Thymus (tissue), 14 donors: ENCODE measurements at places on chromosomes 4 and X. TPM values are rescaled to one million over a fixed set of nuclear protein-coding genes. Genes with fewer than 3 reads are reported as not detected.

DNA sequence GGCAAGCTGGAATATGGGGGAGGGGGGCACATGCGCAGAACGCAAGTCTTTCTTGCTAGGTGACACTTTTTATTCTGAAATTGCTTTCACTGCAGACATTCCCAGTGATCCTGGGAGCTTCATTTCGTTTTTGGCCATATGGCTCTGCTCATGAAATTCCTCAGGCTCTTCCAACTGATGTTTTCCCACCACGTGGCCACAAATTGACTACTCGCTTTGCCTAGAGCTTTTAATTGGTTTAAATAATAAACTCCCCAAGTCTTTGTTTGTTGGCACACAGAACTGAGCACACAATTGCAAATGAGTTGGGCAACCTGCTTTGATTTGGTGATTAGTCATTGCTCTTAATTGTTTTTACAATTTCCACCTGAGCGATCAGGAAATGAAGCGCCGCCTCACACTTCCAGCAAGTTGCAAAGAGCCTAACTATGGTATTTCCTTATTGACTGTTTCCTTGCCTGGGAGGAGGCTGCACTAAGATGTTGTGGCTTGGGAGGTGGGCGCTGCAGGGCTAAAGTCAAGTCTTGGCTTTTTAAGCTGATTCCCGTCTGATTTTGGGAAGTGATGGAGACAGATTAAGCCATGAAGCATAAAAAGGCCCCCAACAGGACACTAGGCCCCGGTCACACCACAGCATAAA, 282.5 kb downstream of the ZIC3 start:
- no peaks in the 10 kb centered on the region for H3K36me3 ChIP-seq
- no peak overlapping the region for H3K27ac ChIP-seq
- H3K4me1 ChIP-seq = no peaks in the 10 kb centered on the region
- no peak for DNase-seq
- no peak overlapping the region for H3K4me3 ChIP-seq
- H3K27me3 ChIP-seq = no peaks in the 10 kb centered on the region

GRCh38 chr4:104989371-104989770, 157.3 kb upstream of the TET2 start:
- no peak overlapping the region for H3K27ac ChIP-seq
- no peak overlapping the region for H3K4me3 ChIP-seq
- DNase-seq = no peak
- H3K36me3 ChIP-seq = no peaks in the 10 kb centered on the region
- no peaks in the 10 kb centered on the region for H3K4me1 ChIP-seq

GRCh38 chrX:94288325-94288724, 614.3 kb downstream of the FAM133A start:
- H3K27me3 ChIP-seq = no peaks in the 10 kb centered on the region
- no peaks in the 10 kb centered on the region for H3K36me3 ChIP-seq
- no peak overlapping the region for H3K4me3 ChIP-seq
- H3K27ac ChIP-seq = no peak overlapping the region
- no peak for DNase-seq
- H3K4me1 ChIP-seq = no peaks in the 10 kb centered on the region

DNA sequence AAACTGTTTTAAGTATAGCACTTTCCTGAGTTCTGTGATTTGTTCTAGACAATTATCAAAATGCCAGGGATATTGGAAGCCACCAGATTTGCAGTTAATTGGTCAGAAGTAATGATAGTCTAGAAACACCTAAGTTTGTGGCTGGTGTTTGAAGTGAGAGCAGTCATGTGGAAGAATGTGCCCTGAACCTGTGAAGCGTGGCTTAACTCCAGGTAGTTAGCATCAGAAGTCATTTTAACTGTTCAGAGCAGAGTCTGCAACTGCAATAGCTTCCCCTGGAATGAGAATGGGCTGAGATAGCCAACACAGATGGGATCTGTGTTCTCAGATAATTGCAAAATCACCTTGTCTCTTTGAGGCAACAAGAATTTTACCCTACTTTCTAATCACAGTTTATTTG, 255.1 kb upstream of the GK2 start:
- H3K27ac ChIP-seq = no peak overlapping the region
- H3K4me3 ChIP-seq = no peak overlapping the region
- no peak for DNase-seq
- no peaks in the 10 kb centered on the region for H3K27me3 ChIP-seq
- H3K4me1 ChIP-seq = peaks cover 3% of the 10 kb centered on the region

DNA sequence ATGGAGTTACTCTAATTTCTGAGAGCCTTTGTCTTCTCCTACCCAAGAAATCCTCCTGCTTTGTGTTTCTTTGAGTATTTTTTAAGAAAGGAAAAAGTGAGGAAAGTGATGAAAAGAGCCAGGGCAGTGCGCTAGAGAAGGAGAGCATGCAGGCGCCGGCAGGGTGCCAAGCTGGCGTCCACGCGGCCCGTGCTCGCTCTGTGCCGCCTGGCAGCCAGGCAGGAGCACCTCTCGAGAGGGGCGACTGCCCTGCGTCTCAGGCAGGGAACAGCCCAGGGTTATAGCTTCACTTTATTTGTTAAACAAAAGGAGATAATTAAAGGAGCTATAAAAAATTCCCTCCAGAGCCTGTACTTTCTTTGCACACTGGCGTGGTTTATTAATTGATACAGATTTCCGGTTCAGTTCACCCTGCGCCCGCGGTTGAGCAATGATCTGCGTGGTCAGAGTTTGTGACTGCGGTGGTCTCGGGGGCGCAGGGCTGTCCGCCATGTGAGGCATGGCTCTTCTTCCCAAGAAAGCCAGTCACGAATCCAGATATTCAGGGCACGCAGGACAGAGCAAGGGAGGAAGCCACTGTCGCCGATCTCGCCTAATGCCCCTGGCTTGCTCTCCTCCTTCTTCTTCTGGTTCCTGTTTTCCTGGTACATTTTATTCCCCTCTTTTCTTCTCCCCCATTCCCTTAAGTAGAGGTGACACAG, 110.8 kb upstream of the PAQR3 start:
- no peaks in the 10 kb centered on the region for H3K36me3 ChIP-seq
- H3K27me3 ChIP-seq = no peaks in the 10 kb centered on the region
- H3K4me3 ChIP-seq = no peak overlapping the region
- no peak for DNase-seq

DNA sequence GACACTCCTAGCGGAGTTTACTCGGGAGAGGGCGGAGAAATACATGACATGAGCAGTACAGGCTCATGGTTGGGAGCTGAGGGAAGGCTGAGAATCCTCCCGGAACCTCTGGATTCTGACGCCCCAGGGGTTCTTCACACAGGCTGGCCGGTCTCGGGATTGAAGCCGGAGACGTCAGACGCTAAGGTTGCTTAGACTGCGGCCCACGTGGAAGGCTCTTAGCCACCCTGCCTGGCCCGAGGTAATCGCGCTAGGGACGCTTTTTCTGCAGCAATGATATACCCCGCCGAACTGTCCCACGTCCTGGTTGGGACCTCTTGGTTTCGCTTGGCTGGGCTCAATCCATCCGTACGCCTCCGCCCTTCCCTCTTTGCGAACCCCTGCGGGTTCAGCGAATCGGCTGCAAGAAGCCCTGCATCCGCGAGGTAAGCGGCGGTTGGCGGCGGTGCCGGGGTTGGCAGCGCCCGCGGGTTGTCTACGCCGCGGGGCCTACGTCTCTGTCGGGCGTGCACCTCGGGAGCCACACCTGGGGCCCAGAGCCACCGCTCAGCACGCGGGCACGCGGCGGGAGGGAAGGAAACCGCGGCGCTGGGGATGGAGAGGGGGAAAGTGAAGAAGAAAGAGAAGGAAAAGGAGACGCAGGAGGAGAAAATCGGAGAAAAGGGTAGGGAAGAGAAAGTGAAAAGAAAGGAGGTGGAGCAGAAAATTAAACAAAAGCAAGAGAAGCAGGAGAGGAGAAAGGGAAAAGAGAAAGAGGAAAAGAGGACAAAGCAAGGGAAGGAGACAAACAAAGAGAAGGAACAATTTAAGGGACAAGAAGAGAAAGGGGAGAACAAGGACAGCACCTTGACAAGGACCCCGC, at the start of gene ARL9:
Gene ARL9, plus strand, starts transcription at position 523 of the 862 bp plus-strand sequence. Its CDS starts 72 bp downstream, at position 595.
- H3K4me3 ChIP-seq = peak within 1 kb of the TSS; percentile 44
- H3K27ac ChIP-seq = no peak within 1 kb of the TSS
- H3K27me3 ChIP-seq = no peaks in the 10 kb centered on the region
- peaks cover 16% of the 10 kb centered on the region for H3K36me3 ChIP-seq
- H3K4me1 ChIP-seq = peaks cover 12% of the 10 kb centered on the region

- H3K27me3 ChIP-seq = no peaks in the 10 kb centered on the region
- no peak for DNase-seq
- H3K4me3 ChIP-seq = no peak overlapping the region
- no peaks in the 10 kb centered on the region for H3K36me3 ChIP-seq
- H3K27ac ChIP-seq = no peak overlapping the region
Measured at GRCh38 chr4:121177246-121178137, 13.4 kb upstream of the TNIP3 start.

DNA sequence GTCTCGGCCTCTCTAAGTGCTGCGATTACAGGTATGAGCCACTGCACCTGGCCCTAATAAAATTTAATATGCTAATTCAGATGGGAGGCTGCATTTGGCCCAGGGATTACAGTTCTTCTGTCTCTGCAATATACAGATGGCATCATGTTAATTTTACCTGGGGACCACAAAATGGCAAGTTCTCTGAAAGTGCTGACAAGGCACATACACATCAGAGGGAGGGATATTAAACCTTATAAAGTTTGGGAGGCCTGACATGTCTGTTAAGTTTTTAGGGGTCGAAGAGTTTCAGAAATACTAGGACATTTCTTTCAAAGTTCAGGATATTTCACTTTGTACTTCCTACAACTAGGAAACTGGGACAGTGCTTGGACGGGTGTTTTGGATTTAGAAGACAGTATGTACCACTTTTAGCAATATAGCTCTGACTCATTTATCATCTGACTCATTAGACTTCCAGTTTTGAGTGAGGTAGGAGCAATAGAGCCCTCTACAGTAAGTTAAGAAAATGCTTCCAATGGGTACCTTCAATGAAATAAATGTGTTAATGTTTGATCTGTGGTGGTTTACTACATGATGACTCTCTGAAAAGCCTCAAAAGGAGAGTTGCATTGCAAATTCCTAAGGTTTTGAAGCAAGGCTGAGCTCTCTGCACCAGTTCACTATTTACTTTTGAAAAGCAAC, 981.0 kb upstream of the HS3ST1 start:
- no peaks in the 10 kb centered on the region for H3K36me3 ChIP-seq
- no peak overlapping the region for H3K4me3 ChIP-seq
- no peaks in the 10 kb centered on the region for H3K27me3 ChIP-seq
- no peak overlapping the region for H3K27ac ChIP-seq

DNA sequence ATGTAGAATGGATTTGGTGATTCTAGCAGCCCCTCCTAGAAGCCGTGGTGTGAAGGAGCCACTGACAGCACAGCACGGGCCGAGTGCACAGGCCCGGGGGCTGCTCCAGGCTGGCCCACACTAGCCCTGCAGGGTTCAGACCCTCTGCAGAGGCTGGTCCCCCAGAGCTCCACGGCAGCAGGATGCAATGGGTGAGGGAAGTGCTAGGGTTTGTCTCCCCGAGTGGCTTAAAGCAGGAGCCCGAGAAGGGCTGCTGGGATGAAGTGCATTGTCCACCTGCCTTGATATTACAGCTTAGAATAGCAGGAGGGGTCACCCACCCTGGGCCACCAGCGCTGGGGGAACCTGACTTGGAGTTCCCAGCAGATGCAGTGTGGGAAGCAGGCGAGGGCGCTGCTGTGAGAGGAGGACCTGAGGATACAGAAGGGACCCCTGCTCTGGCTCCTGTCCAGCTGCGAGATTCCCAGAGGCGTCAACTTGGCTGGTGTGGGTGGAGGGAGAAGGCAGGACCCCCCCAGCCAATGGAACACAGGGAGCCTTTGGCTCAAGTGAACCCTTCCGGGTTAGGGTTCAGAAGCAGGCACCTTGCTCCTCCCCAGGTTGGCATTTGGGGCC, 30.0 kb downstream of the WDR1 start:
- H3K4me1 ChIP-seq = peaks cover 3% of the 10 kb centered on the region
- no peak for DNase-seq
- H3K36me3 ChIP-seq = peaks cover 99% of the 10 kb centered on the region
- H3K27me3 ChIP-seq = no peaks in the 10 kb centered on the region
- no peak overlapping the region for H3K4me3 ChIP-seq

DNA sequence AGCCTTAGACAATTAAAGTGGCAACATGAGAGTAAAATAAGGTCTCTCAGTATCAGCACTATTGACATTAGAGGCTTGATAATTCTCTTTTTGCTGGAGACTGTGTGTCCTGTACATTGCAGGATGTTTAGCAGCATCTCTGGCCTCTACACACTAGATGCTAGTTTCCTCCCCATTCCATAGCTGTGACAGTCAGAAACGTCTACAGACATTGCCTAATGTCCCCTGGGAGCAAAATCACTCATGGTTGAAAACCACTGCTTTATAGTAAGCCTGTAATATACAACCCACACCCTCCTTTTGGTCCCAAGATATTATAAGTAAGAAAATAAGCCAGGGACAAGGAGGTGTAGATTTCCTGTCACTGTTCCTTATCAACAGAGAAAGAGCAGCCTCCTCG, 166.0 kb downstream of the FRMPD4 start:
- no peak overlapping the region for H3K4me3 ChIP-seq
- no peaks in the 10 kb centered on the region for H3K27me3 ChIP-seq
- no peak overlapping the region for H3K27ac ChIP-seq
- no peaks in the 10 kb centered on the region for H3K36me3 ChIP-seq

DNA sequence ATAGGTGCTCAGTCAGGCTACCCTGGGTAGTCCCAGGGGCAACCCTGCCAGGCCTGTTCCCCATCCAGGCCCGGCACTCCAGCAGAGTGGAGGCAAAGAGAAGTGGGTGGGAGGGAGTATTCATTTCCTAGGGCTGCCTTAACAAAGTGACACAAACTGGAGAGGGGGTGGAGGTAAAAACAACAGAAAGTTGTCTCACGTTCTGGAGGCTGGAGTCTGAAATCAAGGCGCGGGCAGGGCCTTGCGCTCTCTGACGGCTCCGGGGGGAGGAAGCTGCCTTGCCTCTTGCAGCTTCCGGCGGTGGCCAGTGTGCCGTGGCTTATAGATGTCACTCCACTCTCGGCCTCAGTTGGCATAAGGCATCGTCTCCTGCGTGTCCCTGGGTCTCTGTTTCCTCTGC, 90.8 kb downstream of the DCTD start:
- no peak overlapping the region for H3K4me3 ChIP-seq
- no peaks in the 10 kb centered on the region for H3K27me3 ChIP-seq
- H3K27ac ChIP-seq = no peak overlapping the region
- no peaks in the 10 kb centered on the region for H3K36me3 ChIP-seq
- no peak for DNase-seq

- no peak overlapping the region for H3K4me3 ChIP-seq
- no peak overlapping the region for H3K27ac ChIP-seq
- H3K36me3 ChIP-seq = no peaks in the 10 kb centered on the region
- no peaks in the 10 kb centered on the region for H3K4me1 ChIP-seq
Measured at GRCh38 chr4:160044693-160045092, 941.8 kb downstream of the RAPGEF2 start.

Gene SPANXA2
- 0.09 TPM for total RNA-seq

Gene TXK
- total RNA-seq = 6.9 TPM

Gene VCX3B
- not detected for total RNA-seq

Gene COL25A1
- total RNA-seq = 1.5 TPM

Gene RTL9
- 0.09 TPM for total RNA-seq
